Stimulated activated CD8-positive, alpha-beta memory T cell treated with anti-CD3 and anti-CD28 coated beads, Interleukin-7, amount 100 ng/mL, for 4 hours (primary cell): ENCODE measurements at places on chromosomes 16 and 17.

DNA sequence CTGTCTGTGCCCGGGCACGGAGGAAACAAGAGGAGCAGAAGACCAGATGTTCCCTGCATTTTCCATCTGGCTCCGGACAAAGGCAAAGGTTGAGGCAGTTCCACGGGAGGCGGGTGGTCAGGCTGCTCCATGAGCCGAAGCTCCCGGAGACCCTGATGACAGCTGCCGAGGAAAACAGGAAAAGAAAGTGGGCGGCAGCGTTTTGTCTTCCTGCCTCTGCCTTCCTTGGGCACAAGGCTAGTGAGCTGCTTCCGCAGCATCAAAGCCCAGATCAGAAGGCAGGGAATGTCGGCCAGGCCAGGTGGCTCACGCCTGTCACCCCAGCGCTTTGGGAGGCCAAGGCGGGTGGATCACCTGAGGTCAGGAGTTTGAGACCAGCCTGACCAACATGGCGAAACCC is 16.2 kb downstream of the SLC43A2 start:
- no peak for DNase-seq

DNA sequence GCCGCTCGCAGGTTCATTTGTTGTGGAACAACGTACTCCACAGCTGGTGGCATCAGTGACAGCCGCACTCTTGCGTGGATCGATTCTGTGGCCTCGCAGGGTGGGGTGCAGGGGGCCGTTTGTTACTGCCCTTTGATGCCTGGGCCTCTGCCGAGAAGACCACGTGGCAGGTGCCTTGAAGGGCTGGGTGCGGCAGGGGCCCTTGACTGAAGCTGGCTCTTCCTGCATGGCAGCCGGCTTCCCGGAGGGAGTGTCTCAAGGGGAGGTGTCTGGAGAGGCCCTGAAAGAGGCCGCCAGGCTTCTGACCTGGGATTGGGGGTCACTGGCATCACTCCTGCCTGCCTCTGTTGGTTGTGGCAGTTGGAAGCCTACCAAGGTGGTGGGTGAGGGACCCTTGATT is 43.8 kb downstream of the TBCD start:
- no peak for DNase-seq

- DNase-seq = no peak
These were observed 5.8 kb downstream of the CDIPT start for GRCh38 chr16:29857133-29857760.

- DNase-seq = no peak
These were observed 7.8 kb upstream of the MYH8 start for GRCh38 chr17:10429421-10430045.

DNA sequence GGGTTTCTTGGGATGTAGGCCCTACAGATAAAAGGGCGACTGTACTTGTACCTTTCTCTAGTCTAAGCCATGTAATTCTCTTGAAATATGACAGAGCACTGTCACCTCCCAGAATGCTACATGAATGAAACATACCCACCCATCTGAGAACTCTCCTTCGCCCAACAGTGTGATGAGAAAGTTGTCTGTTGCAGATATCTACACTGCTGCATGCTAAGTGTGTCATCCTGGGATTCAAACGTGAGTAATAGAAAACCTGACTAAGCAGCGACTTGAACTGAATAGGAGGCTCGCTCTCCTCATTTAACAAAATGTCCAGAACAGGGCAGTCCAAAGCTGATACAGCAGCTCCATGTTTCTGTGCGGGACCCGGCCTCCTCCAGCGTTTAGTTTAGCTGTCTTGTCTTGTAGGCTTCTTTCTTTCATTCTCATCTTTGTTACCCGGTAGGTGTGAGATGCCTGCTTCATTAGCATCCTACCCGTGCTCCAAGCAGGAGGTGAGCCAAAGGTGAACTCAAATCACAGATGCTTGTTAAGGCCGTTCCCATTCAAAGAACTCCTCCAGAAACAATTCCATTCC is 211.9 kb downstream of the PRKCA start:
- no peak for DNase-seq

GRCh38 chr17:73746314-73747073 is 102.2 kb upstream of the SDK2 start:
- DNase-seq = no peak

- peak; percentile 21 for DNase-seq
These were observed 63.6 kb downstream of the SMG6 start for GRCh38 chr17:2239882-2240430.

GRCh38 chr16:13441675-13442074 is 478.3 kb upstream of the ERCC4 start:
- DNase-seq = no peak

- no peak for DNase-seq
These were observed 8.1 kb upstream of the CBX2 start for GRCh38 chr17:79769570-79770506.

DNA sequence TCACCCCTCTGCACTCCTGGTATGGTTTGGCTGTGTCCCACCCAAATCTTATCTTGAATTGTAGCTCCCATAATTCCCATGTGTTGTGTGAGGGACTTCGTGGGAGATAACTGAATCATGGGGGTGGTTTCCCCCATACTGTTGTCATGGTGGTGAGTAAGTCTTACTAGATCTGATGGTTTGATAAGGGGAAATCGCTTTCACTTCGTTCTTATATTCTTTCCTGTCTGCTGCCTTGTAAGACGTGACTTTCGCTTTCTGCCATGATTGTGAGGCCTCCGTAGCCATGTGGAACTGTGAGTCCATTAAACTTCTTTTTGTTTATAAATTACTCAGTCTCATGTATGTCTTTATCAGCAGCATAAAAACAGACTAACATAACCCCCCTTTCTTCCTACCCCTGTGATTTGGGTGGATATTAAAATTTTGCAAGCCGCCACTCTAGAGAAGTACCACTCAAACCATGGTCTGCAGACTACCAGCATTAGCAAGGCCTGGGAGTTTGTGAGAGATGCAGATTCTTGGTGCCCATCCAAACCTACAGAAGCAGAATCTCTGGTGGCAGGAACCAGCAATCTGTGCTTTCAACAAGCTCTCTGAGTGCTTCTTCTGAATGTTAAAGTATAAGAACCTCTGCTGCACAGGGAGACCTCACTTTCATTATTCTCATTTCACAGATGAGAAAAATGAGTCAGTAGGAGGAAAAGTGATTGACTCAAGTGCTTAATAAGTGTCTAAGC is 999.5 kb upstream of the EEF2KMT start:
- DNase-seq = no peak

DNA sequence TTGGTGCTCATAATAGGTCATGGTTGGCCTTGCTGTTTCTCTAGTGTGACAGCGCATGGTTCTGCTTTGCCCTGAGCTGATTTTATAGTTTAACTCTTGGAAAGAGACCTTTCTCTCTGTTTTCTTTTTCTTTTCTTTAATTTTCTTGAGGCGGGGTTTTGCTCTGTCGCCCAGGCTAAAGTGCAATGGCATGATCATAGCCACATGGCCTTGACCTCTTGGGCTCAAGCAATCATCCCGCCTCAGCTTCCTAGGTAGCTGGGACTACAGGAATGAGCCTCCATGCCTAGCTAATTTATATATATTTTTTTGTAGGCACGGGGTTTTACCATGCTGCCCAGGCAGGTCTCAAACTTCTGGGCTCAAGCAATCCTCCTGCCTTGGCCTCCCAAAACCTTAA is 80.4 kb upstream of the DNAJA2 start:
- DNase-seq = no peak
